ENCODE measurements at places on chromosomes 1 and 21. TPM values are rescaled to one million over a fixed set of nuclear protein-coding genes. Genes with fewer than 3 reads are reported as not detected.

- DNase-seq = no peak
Observed at GRCh38 chr1:31768939-31769704, 5.0 kb upstream of the ADGRB2 start.

DNA sequence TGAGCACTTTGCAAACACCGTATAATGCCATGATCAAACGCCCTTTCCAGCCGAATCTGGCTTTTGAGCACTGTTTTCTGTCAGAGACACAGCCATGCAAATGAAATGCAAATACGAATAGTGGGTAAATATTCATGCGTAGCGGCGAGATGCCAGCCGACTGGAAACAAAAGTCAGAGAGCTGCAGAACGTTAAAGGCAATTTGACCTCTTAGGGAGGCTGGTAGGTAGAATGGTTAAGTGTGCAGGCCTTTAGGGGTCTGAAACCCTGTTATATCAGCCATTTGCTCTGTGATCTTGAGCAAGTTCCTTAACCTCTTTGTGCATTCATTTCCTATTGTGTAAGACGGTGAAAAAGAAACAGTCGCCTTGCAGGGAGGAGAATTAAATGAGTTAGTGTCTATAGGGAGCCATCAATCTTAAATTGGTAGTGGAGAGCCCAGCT, 6.5 kb upstream of the SDHB start:
- no peak for DNase-seq

GRCh38 chr1:224133741-224134299, 19.9 kb downstream of the FBXO28 start:
- DNase-seq = no peak

GRCh38 chr1:235642943-235643371, 6.6 kb downstream of the GNG4 start:
- DNase-seq = no peak

Gene MPZ
- 4.5 TPM for total RNA-seq

- no peak for DNase-seq
Observed at GRCh38 chr1:5466487-5466886, 525.7 kb downstream of the NPHP4 start.

GRCh38 chr1:231037585-231038517, 2.2 kb downstream of the FAM89A start:
- no peak for DNase-seq

- DNase-seq = no peak
Observed at GRCh38 chr1:243793298-243793697, 56.7 kb downstream of the AKT3 start.

DNA sequence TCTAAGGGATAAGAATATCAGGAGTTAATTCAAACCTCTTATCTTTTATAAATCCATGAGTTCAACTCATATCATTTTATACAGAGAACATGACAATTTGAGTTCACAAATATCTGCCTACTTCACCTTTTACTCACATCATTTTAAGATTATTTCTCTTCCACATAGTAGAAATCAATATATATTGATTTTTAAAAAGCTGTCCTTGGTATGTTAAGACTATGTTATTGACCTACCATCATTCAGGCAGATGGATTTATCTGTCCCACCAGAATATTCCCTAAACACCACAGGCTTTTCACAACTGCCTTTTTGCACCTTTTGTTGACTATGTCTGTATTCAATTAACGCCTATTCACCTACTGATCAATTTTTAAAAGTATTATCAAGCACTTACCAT, 13.5 kb downstream of the DRAM2 start:
- DNase-seq = no peak

Gene ANKRD35
- 0.40 TPM for total RNA-seq

Gene PRRX1
- not detected for total RNA-seq

- DNase-seq = no peak
Observed at GRCh38 chr1:77375990-77376389, 94.2 kb downstream of the AK5 start.
